ENCODE measurements at places on chromosomes 6 and 20.

DNA sequence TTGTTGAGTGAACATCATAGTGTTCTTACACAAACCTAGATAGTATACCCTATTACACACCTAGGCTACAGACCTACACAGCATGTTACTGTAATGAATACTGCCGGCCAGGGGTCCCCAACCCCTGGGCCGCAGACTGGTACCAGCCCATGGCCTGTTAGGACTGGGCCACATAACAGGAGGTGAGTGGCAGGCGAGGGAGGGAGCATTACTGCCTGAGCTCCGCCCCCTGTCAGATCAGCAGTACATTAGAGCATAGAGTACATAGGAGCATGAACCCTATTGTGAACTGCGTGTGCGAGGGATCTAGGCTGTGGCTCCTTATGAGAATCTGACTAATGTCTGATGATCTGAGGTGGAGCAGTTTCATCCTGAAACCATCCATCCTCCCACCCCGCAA lies 126.3 kb downstream of the PRND start:
- DNase-seq: no peak

- DNase-seq: no peak
These were observed 691 bp upstream of the ANGPT4 start for GRCh38 chr20:916825-917224.

- DNase-seq: no peak
These were observed 49.5 kb downstream of the SMAP1 start for GRCh38 chr6:70717038-70717801.

DNA sequence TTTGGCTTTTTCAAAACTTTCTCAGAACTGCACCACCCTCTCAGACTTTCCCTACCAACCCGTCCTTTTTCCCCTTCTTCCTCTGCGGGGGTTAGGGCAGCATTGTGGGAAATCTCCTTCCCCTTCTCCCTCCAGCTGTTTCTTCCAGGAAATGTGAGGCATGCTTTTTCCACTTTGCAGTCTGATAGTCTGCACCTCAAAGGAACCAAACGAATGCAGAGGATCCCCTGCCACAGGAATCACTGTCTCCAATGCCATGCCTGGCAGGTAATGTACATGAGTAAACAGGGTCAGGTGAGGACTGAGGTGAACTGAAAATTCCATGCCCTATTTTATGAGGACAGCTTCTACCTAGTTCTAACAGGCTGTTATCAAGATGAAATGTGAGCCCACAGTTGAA lies 218.4 kb downstream of the BCAS1 start:
- DNase-seq: no peak

DNA sequence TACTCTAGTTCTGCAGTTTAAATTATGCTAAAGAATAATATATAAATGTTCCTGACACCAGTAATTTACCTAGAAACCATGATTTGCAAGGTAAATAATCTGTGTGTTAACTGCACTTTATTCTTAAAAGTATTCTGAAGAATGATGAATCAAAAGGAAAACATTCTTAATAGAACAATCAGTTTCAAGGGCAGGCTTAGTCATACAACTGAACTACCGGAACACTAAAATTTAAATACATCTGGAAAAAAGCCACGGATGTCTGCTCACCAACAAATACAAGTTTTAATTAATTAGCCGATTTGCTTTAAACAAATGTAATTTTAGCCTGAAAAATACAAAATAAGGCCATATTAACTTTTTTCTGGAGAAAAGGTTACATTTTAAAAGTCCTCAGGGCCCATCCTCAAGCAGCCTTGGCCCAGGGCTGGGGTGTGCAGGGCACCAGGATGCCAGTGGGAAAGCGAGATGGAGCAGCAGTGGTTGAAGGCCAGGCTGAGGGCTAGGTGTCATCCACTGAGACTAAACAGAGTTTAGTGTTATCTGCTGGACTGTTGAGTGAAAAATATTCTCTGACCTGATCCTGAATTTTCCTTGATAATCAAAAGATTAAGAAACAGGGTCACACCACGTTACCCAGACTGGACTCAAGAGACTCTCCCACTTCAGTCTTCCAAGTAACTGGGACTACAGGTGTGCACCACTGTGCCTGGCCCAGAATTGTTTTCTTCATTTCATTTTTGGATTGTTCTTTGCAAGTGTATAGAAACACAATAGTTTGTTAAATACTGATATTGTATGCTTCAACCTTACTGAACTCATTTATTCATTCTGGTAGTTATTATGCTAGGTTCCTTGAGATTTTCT lies 88.2 kb upstream of the DST start:
- no peak for DNase-seq

All from NCI-H345 (cell line).